ENCODE measurements at places on chromosomes 1 and 21.
A peak's percentile ranks its signal among the peaks of the same experiment; 100 is the strongest.

GRCh38 chr1:201377611-201378092 is at the start of gene TNNT2:
Gene TNNT2, minus strand, starts transcription at chr1:201377680. Its CDS starts 4,426 bp downstream, at chr1:201373254.
- DNase-seq: no peak

DNA sequence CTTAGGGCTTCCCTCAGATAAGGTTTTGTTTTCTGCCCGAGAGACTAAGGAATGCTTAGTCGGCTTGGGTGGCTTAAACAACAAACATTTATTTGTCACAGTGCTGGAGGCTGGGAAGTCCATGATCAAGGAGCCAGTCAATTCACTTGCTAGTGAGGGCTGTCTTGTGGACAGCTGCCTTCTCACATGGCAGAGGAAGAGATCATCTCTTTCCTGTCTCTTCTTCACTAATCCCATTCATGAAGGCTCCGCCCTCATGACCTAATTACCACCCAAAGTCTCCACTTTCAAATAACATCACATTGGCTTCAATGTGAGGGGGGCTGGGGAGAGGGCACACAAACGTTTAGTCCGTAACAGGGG is 50.5 kb upstream of the IL12RB2 start:
- DNase-seq: no peak

DNA sequence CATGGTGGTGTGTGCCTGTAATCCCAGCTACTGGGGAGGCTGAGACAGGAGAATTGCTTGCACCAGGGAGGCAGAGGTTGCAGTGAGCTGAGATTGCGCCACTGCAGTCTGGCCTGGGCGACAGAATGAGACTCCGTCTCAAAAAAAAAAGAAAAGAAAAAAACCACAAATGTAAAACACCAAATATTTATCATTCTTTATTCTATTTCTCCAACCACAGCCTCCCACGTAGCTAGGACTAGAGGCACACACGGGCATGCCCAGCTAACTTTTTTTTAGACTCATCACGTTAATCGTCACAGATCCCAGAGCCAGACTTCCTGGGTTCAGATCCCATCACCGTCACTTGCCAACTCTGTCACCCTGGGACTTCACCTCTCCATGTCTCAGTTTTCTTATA is 13.5 kb downstream of the DNAJC16 start:
- no peak for DNase-seq

GRCh38 chr1:230286166-230286889 is 139.8 kb downstream of the PGBD5 start:
- no peak for DNase-seq

DNA sequence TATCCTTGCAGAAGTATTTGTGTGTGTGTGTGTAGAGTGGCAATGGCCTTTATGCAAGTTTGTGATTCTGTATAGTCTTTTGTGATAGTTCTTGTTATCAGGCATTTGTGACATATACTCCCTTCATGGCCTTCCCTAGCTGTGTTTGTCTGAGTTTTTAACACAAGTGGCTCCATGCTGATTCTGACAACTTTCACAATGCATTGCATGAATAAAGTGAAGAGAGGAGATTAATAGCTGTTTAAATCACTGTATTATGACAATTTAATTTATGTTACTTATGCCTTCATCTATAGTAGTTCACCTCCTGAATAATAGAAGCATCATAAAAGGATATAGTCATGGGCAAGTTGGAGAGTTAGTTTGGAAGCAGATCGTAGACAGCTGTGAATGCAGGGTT is 17.2 kb upstream of the MCOLN3 start:
- DNase-seq: no peak

- no peak for DNase-seq
Measured at GRCh38 chr1:33519240-33519884, 46.9 kb downstream of the ZSCAN20 start.

- no peak for DNase-seq
Measured at GRCh38 chr1:73766786-73767348, 431.1 kb downstream of the LRRIQ3 start.

- no peak for DNase-seq
Measured at GRCh38 chr1:157286646-157287420, 148.6 kb upstream of the ETV3 start.

DNA sequence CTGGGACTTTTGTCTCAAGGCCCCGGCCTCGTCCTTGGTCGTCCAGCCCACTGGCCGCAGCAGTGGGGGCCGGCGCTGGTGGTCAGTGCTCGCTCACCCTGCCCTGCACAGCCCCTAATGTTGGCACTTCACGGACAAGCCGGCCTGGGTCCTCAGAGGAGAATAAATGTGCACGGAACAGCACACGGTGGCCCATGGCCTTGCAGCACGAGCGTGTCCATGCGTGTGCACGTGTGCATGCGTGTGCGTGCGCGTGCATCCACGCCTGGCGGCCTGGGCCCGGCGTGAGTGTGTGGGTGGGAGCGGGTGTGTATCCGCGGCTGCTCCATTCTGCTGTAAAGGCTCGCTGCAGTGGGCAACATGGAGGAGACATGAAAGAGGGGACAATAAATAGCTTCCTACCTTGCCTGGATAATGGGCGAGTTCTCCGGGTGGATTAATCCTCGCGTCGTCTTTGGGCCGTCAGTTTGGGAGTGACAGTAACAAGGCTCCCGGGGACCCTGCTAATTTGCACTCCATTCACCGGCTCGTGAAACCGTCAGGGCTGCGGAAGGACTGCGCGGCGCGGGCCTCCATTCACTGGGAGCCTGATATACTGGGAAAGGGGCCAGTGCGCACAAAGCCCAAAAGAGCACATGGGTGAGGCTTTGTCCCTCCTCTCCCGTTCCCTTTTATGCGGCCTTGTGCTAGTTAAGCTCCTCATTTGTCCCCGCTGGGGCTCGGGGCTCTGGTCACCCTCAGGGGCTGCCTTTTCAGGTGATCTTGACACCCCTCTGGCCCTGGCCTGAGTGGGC is 142.8 kb downstream of the PRDM16 start:
- DNase-seq: no peak

DNA sequence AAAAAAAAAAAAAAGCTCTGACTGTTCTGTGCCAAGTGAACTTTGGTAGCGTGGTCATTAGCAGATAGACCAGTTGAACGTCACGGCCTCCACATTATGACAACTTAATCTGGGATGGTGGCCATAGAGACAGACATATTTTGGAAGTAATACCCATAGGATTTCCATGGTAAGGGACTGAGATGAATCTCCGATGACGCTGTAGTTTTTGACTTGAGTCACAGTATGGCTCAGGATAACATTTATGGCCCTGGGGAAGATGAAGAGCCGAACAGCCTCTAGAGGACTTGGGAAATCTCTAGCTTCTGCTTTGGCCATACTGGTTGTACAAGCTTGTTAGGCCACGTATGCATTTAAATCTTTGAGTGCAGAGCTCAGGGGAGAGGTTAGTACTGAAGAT is 214.0 kb downstream of the KCNJ6 start:
- no peak for DNase-seq

GRCh38 chr21:24729568-24729967 is 877.7 kb downstream of the MRPL39 start:
- no peak for DNase-seq

GRCh38 chr1:38274974-38275373 is 228.4 kb upstream of the POU3F1 start:
- DNase-seq: no peak

- DNase-seq: no peak
Measured at GRCh38 chr1:226660410-226661182, 78.5 kb downstream of the ITPKB start.

DNA sequence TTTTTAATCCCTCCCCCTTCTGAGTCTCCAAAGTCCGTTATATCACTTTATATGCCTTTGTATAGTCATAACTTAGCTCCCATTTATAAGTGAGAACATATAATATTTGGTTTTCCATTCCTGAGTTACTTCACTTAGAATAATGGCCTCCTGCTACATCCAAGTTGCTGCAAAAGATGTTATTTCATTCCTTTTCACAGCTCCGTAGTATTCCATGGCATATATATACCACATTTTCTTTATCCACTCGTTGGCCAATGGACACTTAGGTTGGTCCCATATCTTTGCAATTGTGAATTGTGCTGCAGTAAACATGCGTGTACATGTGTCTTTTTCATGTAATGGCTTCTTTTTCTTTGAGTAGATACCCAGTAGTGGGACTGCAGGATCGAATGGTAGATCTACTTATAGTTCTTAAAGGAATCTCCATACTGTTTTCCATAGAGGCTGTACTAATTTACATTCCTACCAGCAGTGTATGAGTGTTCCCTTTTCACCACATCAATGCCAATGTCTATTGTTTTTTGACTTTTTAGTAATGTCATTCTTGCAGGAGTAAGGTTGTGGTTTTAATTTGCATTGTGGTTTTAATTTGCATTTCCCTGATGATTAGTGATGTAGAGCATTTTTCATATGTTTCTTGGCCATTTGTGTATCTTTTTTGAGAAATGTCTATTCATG is 12.3 kb downstream of the MAN1C1 start:
- no peak for DNase-seq

- DNase-seq: no peak
Measured at GRCh38 chr21:33801424-33802405, 113.9 kb downstream of the ATP5PO start.

DNA sequence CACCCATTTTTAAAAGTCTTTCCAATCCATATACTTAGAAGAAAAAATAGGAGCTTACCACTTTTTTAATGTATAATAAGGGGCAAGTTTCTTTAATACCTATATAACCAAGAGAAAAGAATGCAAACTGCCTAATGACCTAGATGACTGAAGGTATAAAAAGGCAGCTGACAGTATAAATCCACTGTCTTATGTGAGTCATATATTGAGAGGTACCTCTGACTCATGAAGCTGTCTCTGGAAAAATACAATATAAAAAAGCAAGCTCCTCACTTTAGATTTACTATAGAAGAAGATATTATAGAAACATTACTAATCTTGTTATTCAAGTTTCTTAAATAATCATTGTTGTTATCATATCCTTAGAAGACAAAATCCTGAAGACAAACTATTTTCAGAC is 144.2 kb downstream of the VAV3 start:
- no peak for DNase-seq

- DNase-seq: no peak
Measured at GRCh38 chr1:161300478-161300877, 9.3 kb downstream of the MPZ start.

DNA sequence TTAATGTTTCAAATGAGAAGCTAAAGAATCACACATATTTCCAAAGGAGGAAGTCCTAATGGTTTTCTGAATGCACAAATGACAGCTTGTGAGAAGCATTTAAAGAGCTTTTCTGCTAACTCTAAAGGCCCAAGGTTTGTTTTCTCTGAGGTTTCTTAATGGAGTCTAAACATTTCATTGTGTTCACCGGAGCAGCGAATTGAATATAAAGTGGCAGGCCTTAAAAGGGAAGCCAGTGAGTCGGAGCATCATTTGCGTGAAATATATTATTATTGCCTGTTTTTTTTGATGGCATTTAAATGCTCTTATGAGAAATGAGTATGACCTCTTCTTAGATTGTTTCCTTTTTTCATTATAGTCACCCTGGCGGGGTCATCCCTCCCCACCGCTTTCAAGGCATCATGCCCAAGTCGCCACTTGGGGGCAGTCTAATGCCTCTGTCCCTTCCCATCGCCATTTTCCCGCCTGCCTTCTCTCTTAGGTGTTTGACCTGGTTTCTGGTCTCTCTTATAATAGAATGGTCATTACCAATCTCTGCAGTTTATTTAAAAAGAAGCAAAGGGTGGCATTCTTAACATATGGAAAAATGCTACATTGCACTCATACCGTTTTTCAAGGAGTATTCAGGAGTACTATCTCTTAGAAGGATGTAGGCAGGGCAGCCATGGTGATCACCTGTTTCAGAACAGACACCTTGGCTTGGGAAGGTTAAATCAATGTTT is 25.3 kb upstream of the OVAAL start:
- peak; percentile 86 for DNase-seq

DNA sequence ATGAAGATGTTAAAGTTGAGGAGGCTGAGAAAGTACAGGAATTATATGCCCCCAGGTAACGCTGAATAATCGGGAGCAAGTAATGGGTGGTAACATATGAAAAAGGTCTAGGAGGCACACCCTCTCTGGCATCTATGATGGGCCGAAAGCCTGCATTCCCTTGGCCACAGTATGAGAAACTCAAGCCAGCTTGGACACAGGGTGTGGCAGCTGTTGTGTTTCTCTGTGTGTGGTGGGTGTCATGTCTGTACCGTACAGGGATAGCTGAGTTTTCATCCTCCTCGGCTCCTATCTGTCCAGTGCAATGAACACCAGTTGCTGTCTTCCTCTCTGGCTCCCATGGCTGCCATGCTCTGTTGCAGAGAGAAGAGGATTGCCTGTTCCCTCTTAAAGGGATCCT is 32.9 kb downstream of the NBPF3 start:
- no peak for DNase-seq

DNA sequence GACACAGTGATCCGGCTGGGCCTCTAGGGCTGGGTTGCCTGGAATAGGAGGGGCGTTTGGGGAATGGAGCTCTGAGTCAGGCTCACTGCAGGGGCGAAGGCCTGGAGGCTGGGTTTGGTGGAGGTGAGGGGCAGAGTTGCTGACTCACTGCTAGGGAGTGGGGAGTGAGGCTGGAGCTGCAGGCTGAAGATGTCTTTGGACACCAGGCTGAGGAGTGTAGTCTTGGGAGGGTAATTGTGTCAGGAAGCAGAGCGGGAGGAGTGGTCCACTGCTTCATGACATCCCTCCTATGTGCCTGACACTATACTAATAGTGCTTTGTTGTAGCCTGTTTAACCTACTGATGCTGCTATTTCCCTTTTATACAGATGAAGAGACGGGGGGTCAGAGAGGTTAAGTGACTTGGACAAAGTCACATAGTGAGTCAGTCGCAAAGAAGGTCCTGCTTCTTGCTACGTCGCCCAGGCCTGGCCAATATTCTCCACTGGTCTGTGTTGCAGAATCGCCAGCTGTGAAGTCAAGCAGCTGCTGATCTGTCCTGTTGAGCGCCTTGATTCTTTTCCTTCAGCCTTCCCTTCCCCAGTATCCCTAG is 13.6 kb downstream of the ACTL8 start:
- DNase-seq: no peak

GRCh38 chr1:152718238-152718637 is 10.3 kb downstream of the LCE4A start:
- DNase-seq: no peak

DNA sequence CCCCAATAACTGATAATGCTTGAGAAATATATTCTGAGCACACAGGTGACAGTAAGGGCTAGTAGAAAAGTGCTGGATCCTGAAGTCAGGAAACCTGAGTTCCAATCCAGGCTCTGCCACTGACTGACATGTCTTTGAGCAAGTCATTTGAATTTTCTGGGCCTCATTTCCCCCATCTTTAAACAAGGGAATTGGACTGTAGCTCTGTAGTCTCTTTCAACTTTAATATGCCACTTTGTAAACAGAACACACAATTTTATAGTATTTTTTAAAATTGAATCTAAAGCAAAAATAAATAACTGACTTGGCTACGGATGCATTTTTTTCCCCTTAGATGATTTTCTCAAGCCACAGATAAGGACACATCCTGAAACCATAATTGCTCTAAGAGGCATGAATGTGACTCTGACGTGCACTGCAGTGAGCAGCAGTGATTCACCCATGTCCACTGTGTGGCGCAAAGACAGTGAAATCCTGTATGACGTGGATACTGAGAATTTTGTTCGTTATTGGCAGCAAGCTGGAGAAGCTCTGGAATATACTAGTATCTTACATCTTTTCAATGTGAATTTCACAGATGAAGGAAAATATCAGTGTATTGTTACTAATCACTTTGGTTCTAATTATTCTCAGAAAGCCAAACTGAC is 37.0 kb downstream of the LRIG2 start:
- DNase-seq: peak; percentile 40

Data from D341Med (cell line).